Endothelial cell of umbilical vein (primary cell): ENCODE measurements at places on chromosomes 7 and 10. TPM values are rescaled to one million over a fixed set of nuclear protein-coding genes. Genes with fewer than 3 reads are reported as not detected.

NEUROG3 gene
- polyA plus RNA-seq = not detected in 2 replicates

CALML5 gene
- polyA plus RNA-seq = not detected in 2 replicates

PLEKHS1 gene
- polyA plus RNA-seq = not detected in 2 replicates

DKK1 gene
- polyA plus RNA-seq = 160 and 202 TPM in 2 replicates

LRRN3 gene
- not detected in 2 replicates for polyA plus RNA-seq

STEAP1B gene
- 25.2 and 32.2 TPM in 2 replicates for polyA plus RNA-seq

NPY4R2 gene
- not detected in 2 replicates for polyA plus RNA-seq

- H3K27me3 ChIP-seq = no peaks in the 10 kb centered on the region
- H3K27ac ChIP-seq = no peak overlapping the region
- peaks cover 14% of the 10 kb centered on the region for H3K4me1 ChIP-seq
- DNase-seq = no peak
- no peak overlapping the region for H3K4me3 ChIP-seq
- H3K36me3 ChIP-seq = no peaks in the 10 kb centered on the region
Measured at GRCh38 chr10:62023329-62023728, 121.8 kb downstream of the ARID5B start.

GRCh38 chr7:92872701-92873100, 36.3 kb upstream of the CDK6 start:
- no peak overlapping the region for H3K27ac ChIP-seq
- H3K27me3 ChIP-seq = no peaks in the 10 kb centered on the region
- no peaks in the 10 kb centered on the region for H3K36me3 ChIP-seq
- H3K4me3 ChIP-seq = no peak overlapping the region

DNA sequence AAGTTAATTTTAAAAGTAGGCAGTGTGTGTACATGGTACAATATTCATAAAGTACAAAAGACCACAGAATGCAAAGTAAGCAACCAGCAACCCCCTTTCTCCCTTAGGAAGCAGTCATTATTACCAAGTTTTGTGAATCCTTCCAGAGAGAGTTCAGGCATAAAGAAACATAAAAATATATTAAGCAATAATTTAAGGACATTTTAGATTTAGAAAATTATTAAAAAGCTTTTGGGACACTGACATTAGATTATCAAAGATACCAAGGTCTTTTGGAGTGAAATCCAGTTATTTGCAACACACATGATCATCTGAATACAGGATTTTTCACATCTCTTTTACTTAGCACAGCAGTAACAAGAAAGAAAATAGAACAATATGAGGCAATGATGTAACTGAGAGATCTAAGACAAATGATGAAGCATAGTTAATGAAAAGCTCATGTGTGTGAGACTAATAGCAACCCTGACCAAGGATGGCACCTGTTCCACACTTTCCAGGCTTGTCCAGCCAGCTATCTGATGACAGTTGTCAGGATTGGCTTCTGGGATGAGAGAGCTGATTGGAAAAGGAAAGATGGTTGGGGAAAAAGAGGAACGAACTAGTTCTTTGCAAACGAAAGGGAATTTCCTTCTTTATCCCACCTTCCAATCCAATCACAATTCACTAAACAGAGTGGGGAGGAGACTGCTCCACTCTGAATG, 115.5 kb upstream of the LAMB4 start:
- DNase-seq = no peak
- no peaks in the 10 kb centered on the region for H3K36me3 ChIP-seq
- H3K27me3 ChIP-seq = no peaks in the 10 kb centered on the region
- peak overlapping the region; percentile 79 for H3K27ac ChIP-seq
- H3K4me1 ChIP-seq = peaks cover 30% of the 10 kb centered on the region

GRCh38 chr10:131689486-131689885, 211.3 kb upstream of the PPP2R2D start:
- H3K4me1 ChIP-seq = no peaks in the 10 kb centered on the region
- H3K36me3 ChIP-seq = no peaks in the 10 kb centered on the region
- DNase-seq = no peak
- no peak overlapping the region for H3K27ac ChIP-seq
- H3K27me3 ChIP-seq = no peaks in the 10 kb centered on the region
- H3K4me3 ChIP-seq = no peak overlapping the region

DNA sequence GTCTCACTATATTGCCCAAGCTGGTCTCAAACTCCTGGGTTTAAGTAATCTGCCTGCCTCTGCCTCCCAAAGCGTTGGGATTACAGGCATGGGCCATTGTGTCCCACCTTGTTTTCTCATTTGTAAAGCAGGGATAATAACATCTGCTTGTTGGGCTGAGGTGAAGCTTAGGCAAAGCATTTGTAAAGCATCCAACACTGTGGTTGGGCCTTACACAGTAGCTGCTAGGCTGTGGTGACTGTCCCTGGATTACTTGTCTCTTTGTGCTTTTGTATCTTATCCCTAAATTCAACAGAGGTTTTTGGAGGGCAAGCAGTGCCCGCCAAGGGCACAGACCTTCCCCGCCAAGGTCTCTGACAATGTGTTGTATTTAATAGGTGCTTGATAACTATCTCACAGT, 14.3 kb downstream of the HKDC1 start:
- H3K27ac ChIP-seq = no peak overlapping the region
- H3K4me3 ChIP-seq = no peak overlapping the region
- H3K36me3 ChIP-seq = no peaks in the 10 kb centered on the region
- no peaks in the 10 kb centered on the region for H3K27me3 ChIP-seq
- no peak for DNase-seq
- H3K4me1 ChIP-seq = peaks cover 16% of the 10 kb centered on the region

GRCh38 chr7:135742371-135742770, 6.2 kb downstream of the FAM180A start:
- H3K4me1 ChIP-seq = peaks cover 11% of the 10 kb centered on the region
- no peak overlapping the region for H3K27ac ChIP-seq
- no peaks in the 10 kb centered on the region for H3K27me3 ChIP-seq
- H3K36me3 ChIP-seq = no peaks in the 10 kb centered on the region
- H3K4me3 ChIP-seq = no peak overlapping the region

- peaks cover 15% of the 10 kb centered on the region for H3K4me1 ChIP-seq
- H3K27ac ChIP-seq = no peak overlapping the region
- no peaks in the 10 kb centered on the region for H3K36me3 ChIP-seq
- DNase-seq = no peak
- no peak overlapping the region for H3K4me3 ChIP-seq
Measured at GRCh38 chr10:95306318-95306650, 15.5 kb upstream of the PDLIM1 start.

- peak; percentile 48 for DNase-seq
- no peaks in the 10 kb centered on the region for H3K36me3 ChIP-seq
- H3K27me3 ChIP-seq = no peaks in the 10 kb centered on the region
- peak overlapping the region; percentile 74 for H3K4me3 ChIP-seq
- peaks cover 45% of the 10 kb centered on the region for H3K4me1 ChIP-seq
Measured at GRCh38 chr10:119209736-119210355, 2.5 kb downstream of the GRK5 start.

- peaks cover 15% of the 10 kb centered on the region for H3K4me1 ChIP-seq
- H3K36me3 ChIP-seq = peaks cover 2% of the 10 kb centered on the region
- no peak overlapping the region for H3K4me3 ChIP-seq
- H3K27me3 ChIP-seq = no peaks in the 10 kb centered on the region
Measured at GRCh38 chr7:871900-872537, 4.3 kb upstream of the GET4 start.

DNA sequence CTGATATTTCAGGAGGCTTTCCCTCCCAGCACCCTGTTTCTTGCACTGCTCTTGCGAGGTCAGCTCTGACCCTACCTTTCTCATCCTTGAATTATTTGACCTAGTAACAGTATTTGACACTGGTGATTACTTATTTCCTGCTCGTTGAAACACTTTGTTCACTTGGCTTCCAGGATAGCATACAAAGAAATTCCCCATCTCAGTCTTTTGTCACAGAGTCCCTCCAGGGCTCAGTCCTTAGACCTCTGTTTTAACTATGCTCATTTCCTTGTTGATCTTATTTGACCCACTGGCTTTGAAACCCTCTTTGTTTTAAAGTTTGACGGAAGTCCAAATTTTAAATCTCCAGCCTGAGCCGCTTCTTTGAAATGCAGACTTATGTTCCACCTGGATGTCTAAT, 29.9 kb downstream of the BMPR1A start:
- H3K4me1 ChIP-seq = no peaks in the 10 kb centered on the region
- no peaks in the 10 kb centered on the region for H3K36me3 ChIP-seq
- no peak for DNase-seq
- no peak overlapping the region for H3K27ac ChIP-seq
- no peak overlapping the region for H3K4me3 ChIP-seq
- peaks cover 32% of the 10 kb centered on the region for H3K27me3 ChIP-seq

GRCh38 chr7:27895551-27895950, 155.6 kb downstream of the TAX1BP1 start:
- no peak for DNase-seq
- no peaks in the 10 kb centered on the region for H3K36me3 ChIP-seq
- H3K27ac ChIP-seq = no peak overlapping the region
- H3K27me3 ChIP-seq = no peaks in the 10 kb centered on the region
- no peak overlapping the region for H3K4me3 ChIP-seq

- peaks cover 57% of the 10 kb centered on the region for H3K36me3 ChIP-seq
- no peak overlapping the region for H3K4me3 ChIP-seq
- no peak for DNase-seq
- no peak overlapping the region for H3K27ac ChIP-seq
- H3K4me1 ChIP-seq = peaks cover 3% of the 10 kb centered on the region
Measured at GRCh38 chr7:132133501-132133900, 442.8 kb downstream of the PLXNA4 start.

GRCh38 chr10:59971915-59972314, 65.6 kb upstream of the CCDC6 start:
- no peak overlapping the region for H3K4me3 ChIP-seq
- H3K27me3 ChIP-seq = no peaks in the 10 kb centered on the region
- H3K27ac ChIP-seq = no peak overlapping the region

- H3K36me3 ChIP-seq = no peaks in the 10 kb centered on the region
- DNase-seq = no peak
- H3K27me3 ChIP-seq = no peaks in the 10 kb centered on the region
- no peak overlapping the region for H3K4me3 ChIP-seq
Measured at GRCh38 chr10:61784354-61785133, 117.0 kb upstream of the ARID5B start.

- no peaks in the 10 kb centered on the region for H3K4me1 ChIP-seq
- DNase-seq = no peak
- no peak overlapping the region for H3K4me3 ChIP-seq
- no peak overlapping the region for H3K27ac ChIP-seq
- H3K36me3 ChIP-seq = no peaks in the 10 kb centered on the region
- H3K27me3 ChIP-seq = no peaks in the 10 kb centered on the region
Measured at GRCh38 chr10:88911851-88912250, 31.8 kb downstream of the STAMBPL1 start.

- H3K4me3 ChIP-seq = no peak overlapping the region
- DNase-seq = no peak
- H3K27me3 ChIP-seq = no peaks in the 10 kb centered on the region
- no peak overlapping the region for H3K27ac ChIP-seq
Measured at GRCh38 chr10:30821994-30822692, 192.6 kb upstream of the LYZL2 start.

GRCh38 chr7:134104166-134104565, 23.0 kb upstream of the LRGUK start:
- H3K4me1 ChIP-seq = no peaks in the 10 kb centered on the region
- no peak overlapping the region for H3K4me3 ChIP-seq
- no peaks in the 10 kb centered on the region for H3K27me3 ChIP-seq

DNA sequence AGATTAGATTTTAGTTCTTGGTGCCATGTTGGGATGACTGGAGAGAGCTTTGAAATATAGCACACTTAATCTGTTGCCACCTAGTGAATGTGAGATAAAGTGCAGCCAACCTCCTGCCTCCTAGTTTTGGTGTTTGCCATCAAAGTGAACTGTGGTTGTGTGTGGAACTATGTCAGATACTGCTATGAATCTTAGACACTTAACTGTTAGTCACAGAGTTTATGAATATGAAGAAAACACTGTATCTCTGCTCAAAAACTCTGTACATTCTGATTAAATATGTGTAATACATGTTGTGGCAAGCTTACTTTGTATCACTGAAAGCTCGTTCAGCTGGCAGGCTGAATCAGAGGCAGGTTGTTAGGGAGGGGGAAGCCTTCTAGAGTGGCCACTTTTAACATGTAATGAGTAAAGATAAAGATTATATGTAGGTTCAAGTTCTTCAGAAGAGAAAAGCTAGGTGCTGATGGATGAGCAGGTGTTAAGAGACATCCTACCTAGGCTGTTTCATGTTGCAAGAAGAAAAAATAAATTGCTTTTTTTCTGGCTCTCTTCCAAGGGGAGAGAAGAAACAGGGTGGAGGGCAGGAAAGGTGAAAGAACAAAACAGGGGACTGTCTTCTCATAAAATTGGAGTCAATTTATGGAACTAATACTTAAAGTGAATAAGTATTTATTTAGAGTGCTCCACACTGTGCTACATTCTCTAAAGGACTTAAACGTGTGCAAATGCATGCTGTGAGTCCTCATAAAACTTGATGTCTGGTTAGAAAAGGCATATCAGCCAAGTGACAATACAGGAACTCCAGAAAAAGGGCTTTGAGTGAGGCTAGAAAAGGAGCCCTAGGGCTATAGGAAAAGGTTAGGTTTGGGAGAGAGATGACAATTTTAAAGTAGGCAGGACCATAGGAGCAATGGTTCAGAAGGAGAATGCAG, 14.1 kb upstream of the LAMB1 start:
- peak; percentile 87 for DNase-seq
- peak overlapping the region; percentile 96 for H3K27ac ChIP-seq
- no peak overlapping the region for H3K4me3 ChIP-seq
- H3K36me3 ChIP-seq = no peaks in the 10 kb centered on the region
- peaks cover 67% of the 10 kb centered on the region for H3K4me1 ChIP-seq

DNA sequence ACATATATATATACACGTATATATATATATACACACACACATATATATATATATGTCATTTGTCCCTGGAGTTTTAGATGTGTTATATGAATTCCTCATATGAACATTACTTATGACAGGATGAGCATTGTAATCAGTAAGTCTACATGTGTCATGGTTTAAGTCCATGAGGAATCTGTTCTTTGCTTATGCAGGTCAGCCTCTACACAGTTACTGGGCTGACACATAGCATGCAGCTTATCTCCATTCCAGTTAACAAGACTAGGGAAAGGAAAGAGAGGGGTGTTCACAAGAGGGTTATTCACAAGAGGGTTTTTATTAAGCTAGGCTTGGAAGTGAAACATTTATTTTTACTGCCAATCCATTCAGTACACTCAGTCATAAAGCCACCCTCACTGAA, 226.7 kb downstream of the SNX13 start:
- H3K36me3 ChIP-seq = no peaks in the 10 kb centered on the region
- H3K4me1 ChIP-seq = no peaks in the 10 kb centered on the region
- no peak for DNase-seq
- no peak overlapping the region for H3K4me3 ChIP-seq
- peaks cover 2% of the 10 kb centered on the region for H3K27me3 ChIP-seq

GRCh38 chr10:97333601-97334369, 744 bp downstream of the FRAT2 start:
- peaks cover 20% of the 10 kb centered on the region for H3K27me3 ChIP-seq
- H3K4me1 ChIP-seq = peaks cover 11% of the 10 kb centered on the region
- H3K36me3 ChIP-seq = peaks cover 1% of the 10 kb centered on the region
- peak overlapping the region; percentile 75 for H3K27ac ChIP-seq
- DNase-seq = peak; percentile 66

GRCh38 chr7:7834761-7835160, 116.4 kb upstream of the RPA3 start:
- H3K4me1 ChIP-seq = no peaks in the 10 kb centered on the region
- no peak overlapping the region for H3K4me3 ChIP-seq
- no peak overlapping the region for H3K27ac ChIP-seq
- no peaks in the 10 kb centered on the region for H3K36me3 ChIP-seq
- no peaks in the 10 kb centered on the region for H3K27me3 ChIP-seq
